HFFc6 (cell line): ENCODE measurements at places on chromosomes 6 and 20. TPM values are rescaled to one million over a fixed set of nuclear protein-coding genes. Genes with fewer than 3 reads are reported as not detected.
A peak's percentile ranks its signal among the peaks of the same experiment; 100 is the strongest.

DNA sequence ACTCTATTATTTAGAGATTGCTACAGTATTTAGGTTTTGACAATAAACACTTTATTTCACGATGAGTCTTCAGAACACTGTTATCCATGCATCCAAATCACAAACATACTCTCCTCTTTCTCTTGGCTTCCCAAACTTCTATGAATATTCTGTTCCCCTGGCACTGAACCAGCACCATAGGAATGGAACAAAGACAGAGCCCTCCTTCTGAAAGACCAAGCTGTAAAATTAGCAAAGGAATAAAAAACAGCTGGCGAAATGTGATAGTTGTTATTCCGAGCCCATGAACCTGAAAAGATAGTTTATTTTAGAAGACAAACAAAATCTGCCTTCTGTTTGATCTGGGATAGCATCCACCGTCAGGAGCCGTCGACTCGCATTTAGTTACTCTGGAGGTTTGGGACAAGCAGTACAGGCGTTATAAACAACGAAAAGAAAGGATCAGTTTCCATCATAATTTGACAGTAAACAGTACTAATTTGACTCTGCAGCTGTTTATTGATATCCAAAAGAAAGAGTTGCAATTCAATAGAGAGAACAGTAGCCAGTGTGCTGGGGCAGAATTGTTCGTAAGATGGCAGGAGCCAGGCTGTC is 161.4 kb downstream of the CLIC5 start:
- no peak overlapping the region for H3K4me3 ChIP-seq
- DNase-seq, result no peak
- H3K4me1 ChIP-seq, result no peaks in the 10 kb centered on the region
- H3K27me3 ChIP-seq, result peaks cover 24% of the 10 kb centered on the region
- no peaks in the 10 kb centered on the region for H3K36me3 ChIP-seq

The BNIP5 gene
- total RNA-seq, result not detected in 3 replicates

The PPP1R3G gene
- total RNA-seq, result 0.54 to 1.5 TPM (median 0.77 TPM) in 3 replicates

- peaks cover 8% of the 10 kb centered on the region for H3K27me3 ChIP-seq
- H3K36me3 ChIP-seq, result peaks cover 42% of the 10 kb centered on the region
- no peak overlapping the region for H3K4me3 ChIP-seq
- H3K27ac ChIP-seq, result peak overlapping the region; percentile 37
Measured at GRCh38 chr6:158808941-158809678, 10.1 kb downstream of the EZR start.

The TFAP2B gene
- total RNA-seq, result not detected in 3 replicates

DNA sequence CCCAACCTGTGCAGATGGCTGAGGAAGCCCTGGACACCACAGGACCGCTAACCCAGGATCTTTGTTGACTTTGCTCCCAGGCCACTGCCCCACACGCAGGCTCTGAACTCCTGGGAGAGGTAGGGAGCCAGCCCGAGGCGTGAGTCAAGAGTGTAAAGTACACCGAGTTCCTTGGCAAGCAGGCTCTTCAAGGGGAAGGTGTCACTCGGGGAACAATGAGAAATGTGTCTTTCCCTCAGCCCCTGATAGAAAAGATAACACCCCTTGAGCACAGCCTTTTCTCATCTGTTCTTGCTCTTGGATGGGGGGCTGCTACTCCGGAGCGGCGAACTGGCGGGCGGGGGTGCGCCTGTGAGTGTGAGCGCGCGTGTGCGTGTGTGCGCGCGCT is 472 bp upstream of the EDN3 start:
- H3K27ac ChIP-seq, result no peak overlapping the region
- no peaks in the 10 kb centered on the region for H3K36me3 ChIP-seq
- no peak overlapping the region for H3K4me3 ChIP-seq

DNA sequence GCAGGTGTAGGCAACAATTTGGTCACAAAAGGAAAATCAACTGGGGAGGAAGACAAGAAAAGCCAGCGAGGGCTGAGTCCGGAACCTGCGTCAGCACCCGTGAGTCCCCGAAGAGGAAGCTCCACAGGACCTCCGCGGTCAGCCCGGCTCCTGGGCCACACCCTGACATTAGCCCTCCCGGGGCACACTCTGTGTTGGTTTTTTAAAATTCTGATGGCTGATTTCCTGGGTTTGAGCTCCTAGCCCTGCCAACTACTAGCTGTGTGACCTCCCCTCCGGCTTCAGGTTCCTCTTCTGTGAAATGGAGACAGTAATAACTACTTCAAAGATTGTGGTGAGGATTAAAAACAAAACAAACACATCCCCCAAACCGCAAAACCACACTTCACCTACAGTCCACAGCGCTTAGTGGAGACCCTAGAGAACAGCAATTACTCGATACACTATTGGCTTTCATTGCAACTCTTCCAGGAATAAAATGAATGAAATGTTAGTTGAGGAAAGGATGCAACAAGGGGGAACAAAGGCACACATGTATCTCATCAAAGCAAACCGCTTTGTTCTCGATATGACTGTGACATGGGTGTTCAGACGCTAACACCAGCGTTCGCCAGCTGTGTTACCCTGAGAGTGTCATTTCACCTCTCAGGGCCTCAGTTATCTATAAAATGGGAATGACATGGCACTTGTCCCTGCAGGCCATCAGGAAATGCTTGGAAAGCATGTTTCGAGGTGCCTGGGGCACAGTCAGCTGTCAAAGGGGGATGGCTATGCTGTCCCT is 985 bp downstream of the ZBP1 start:
- peaks cover 7% of the 10 kb centered on the region for H3K4me1 ChIP-seq
- H3K36me3 ChIP-seq, result no peaks in the 10 kb centered on the region
- H3K27ac ChIP-seq, result no peak overlapping the region

DNA sequence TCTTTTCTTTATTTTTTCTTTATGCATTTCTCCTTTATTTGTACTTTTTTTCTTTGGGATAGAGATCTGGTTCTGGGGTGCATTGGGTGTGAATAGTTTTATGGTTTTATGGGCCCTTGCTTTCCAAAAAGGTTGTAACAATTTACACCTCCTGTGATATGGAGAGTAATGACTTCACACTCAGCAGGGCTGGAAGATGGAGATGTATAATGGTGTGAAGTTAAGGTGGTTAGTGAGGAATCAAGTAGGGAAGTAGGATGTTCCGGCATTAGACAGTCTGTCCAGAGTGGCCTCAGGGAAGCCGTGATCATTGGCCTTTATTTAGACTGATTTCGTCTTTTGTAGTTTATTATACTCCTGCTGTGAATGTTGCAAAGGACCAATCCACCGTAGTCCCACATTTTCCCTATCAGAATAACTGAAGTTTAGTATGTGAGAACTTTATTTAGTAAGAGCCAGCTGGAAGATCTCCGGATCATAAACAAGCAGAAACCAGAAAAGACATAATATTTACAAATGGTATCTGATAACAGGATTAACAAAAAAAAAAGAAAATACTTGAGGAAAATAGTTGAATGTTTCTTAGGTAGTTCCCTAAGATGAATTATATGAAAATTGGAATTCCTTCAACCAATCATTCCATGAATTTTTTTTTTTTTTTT is 255.5 kb downstream of the TBC1D7 start:
- no peak overlapping the region for H3K4me3 ChIP-seq
- DNase-seq, result no peak
- no peaks in the 10 kb centered on the region for H3K36me3 ChIP-seq

DNA sequence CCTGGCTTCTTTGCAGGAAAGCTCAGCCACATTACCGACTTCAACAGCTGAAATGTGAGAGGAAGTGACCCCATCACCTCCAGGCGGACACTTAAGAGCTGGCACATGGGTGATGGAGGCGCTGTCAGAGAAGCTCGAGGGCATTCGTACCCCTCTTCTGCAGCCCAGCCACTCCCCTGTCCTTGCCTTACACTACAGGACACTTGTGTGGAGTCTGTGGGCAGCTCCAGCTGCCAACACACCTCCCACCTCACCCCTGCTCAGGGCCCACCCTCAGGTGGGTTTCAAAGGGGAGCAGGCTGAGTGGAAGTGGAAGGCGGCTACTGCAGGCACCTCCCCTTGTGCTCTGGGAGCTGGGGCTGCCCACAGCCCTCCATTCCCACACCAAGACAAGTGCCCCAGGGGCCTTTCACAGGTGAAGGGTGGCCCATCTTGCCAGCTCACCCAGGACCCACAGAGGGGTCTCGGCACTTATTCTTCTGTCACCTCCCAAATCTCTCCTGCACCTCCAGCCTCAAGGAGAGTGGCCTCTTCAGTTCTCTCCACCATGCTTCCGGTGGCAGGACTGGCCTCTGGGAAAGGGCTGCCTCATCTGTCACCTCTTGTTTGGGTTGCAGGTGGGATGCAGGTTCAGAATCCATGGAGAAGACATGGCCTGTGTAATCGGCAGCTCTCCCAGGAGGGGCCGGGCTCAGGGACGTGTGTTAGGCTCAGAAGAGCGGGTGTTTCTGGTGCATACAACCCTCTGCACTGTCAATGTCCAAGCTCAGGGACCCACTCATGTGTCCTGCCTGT is 49.8 kb downstream of the IRF4 start:
- no peak overlapping the region for H3K4me3 ChIP-seq
- peaks cover 15% of the 10 kb centered on the region for H3K27me3 ChIP-seq
- peaks cover 10% of the 10 kb centered on the region for H3K4me1 ChIP-seq

GRCh38 chr20:57879437-57879778 is 169.6 kb upstream of the PMEPA1 start:
- H3K4me3 ChIP-seq, result no peak overlapping the region
- no peaks in the 10 kb centered on the region for H3K36me3 ChIP-seq
- peaks cover 64% of the 10 kb centered on the region for H3K27me3 ChIP-seq
- peaks cover 8% of the 10 kb centered on the region; the same call in 1 of the 2 replicates for H3K4me1 ChIP-seq
- H3K27ac ChIP-seq, result no peak overlapping the region

- H3K27ac ChIP-seq, result no peak overlapping the region
- peaks cover 15% of the 10 kb centered on the region for H3K27me3 ChIP-seq
- no peak overlapping the region for H3K4me3 ChIP-seq
Measured at GRCh38 chr6:135188718-135189117, 7.6 kb downstream of the MYB start.

- no peak overlapping the region for H3K4me3 ChIP-seq
- no peak overlapping the region for H3K27ac ChIP-seq
- H3K27me3 ChIP-seq, result peaks cover 26% of the 10 kb centered on the region
- H3K36me3 ChIP-seq, result no peaks in the 10 kb centered on the region
- H3K4me1 ChIP-seq, result peaks cover 12% of the 10 kb centered on the region
Measured at GRCh38 chr6:107821591-107821990, 2.5 kb downstream of the SCML4 start.

The SLC4A11 gene
- total RNA-seq, result 2.4 to 2.8 TPM (median 2.7 TPM) in 3 replicates

The TRIM10 gene
- total RNA-seq, result not detected in 2 replicates
